Cardiac muscle cell (in vitro differentiated cells and primary cell): ENCODE measurements at places on chromosomes 7 and 10.

DNA sequence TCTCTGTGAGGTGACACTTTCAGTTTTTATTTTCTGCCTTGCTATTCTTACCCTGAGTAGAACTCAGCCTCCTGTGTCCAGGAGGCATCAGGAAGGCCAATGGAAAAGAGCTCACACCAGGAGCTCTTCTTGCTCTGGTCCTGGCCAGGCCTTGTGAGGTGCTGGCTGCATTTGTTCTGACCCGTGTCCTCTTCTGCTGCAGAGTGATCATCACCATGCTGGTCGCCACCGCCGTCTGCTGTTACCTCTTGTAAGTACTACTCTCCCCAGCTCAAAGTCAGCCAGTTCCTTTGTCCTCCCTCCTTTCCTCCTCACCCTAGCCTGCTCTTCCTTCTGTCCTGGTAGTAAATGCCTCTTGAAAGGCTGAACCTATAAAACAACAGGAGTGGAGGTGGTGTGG is 1.6 kb downstream of the ATP6V0E2 start:
- no peak for DNase-seq

DNA sequence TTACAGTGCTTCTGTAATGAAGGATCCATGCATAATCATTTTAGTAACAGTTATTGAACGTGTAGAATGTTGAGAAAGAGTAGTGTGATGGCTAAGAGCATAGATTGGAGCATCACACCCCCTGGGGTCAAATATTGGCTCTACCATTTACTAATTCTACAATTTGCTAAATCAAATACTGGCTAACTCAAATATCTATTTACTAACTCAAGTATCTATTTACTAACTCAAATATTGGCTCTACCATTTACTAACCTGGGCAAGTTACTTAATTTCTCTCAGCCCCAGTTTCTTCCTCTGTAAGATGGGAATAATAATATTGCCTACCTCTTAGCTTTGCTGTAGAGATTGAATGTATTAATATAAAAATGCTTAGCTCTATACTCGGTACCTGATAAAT is 64.0 kb downstream of the CDK14 start:
- DNase-seq: no peak

GRCh38 chr7:143416565-143417149 is 8.0 kb upstream of the EPHA1 start:
- DNase-seq: peak; percentile 71

DNA sequence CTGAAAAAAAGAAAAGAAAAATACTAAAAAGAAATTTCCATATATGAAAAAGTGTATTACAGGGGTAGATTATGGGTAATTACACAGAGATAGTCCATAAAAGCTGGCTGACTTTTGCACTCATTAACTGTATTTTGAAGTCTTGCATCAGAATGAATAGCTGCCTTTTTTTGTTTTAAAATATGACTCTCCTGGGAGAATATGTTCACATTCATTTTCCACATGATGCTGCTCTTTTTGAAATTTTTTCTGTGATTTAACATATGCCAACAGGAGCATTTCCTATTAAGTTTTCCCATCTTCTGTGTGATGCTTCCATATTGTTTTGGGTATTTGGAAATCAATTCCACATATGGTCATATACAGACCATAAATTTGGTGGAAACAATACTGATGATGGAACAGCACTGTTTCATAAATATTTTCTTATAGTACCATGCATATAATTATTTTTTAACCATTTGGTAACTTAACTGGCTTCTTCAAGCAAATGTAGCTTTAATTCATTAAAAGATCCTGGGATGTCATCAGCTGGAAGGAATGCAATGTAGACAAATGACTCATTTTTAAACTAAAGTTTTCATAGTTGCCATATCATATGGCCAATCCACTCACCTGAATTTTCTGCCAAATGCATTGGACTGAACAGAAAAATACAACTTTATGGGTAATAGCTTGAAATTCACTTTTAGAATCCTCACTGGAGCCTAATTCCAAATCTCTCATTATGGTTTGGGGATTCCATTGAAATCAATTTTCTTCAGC is 313.9 kb upstream of the GLI3 start:
- DNase-seq: no peak

GRCh38 chr7:116812860-116813259 is 49.5 kb upstream of the CAPZA2 start:
- DNase-seq: no peak

DNA sequence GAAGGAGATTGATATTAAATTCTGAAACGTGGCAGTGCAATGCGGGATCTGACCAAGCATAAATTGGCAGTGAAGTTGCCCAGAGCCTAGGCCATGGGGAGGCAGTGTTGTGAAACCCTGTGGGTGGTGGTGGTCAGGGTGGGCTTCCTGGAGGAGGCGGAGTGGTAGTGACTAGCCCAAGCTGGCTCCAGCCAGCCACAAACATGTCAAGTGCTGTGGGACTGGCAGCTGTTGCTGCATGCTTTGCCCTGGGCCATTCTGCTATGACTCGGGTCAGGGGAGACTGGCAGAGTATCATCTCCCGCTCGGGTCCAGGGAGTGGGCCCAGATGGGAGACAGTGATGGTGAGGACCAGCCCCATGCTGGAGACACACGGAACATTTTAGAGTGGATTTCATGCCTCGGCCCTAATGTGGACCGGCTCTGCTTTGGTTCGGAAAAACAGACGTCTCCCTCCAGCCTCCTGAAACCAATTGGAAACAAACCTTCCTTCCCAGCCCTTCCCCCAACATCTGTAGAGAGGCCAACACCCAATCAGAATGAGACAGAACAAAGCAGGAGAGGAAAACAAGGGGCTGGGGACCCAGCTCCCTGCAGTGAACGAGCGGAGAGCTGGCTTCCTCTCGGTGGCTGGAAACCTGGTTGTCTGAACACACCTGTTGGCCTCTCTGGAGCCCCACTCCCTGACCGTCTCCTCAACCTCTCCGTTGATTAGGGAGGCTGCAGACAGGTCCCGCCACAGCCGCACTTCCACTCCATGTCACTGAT is 58.2 kb downstream of the TMEM270 start:
- DNase-seq: no peak

- DNase-seq: no peak
Observed at GRCh38 chr7:157272351-157273207, 64.2 kb upstream of the DNAJB6 start.

DNA sequence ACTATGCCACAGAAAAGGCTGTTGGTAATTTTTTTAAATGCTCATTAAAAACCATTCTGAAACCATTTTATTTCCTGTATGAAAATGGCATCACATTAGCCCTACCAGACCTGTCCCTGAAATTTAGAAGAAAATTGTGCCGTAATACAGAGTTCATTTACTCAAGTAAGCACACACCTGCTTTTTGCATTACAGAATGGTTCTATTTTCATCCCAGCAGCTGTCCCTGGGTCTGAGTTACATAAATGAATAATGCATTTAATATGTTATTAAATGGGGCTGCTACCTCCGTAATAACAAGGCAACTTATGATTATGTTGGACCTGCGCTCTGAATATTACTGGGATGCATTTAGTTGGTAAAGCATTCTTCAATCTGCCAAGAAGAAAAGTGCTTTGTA is 508.9 kb downstream of the SORCS1 start:
- no peak for DNase-seq

DNA sequence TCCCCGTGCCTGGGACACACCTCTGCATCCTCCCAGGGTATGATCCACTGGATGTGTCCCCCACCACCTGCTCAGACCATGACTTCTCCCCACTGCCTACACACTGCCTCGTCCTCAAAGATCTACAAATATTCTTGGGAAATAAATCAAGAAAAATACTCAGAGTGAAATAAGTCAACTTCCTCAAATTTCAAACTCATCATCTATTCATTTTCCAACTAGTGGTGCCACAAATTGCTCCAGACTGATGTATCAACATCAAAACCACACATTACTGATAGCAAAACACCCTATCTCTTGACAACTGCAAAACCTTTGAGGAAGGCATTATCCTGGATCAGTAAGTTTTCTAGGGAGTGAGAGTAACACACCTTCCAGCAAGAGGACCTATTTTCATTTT is 87.7 kb downstream of the GRB10 start:
- no peak for DNase-seq

DNA sequence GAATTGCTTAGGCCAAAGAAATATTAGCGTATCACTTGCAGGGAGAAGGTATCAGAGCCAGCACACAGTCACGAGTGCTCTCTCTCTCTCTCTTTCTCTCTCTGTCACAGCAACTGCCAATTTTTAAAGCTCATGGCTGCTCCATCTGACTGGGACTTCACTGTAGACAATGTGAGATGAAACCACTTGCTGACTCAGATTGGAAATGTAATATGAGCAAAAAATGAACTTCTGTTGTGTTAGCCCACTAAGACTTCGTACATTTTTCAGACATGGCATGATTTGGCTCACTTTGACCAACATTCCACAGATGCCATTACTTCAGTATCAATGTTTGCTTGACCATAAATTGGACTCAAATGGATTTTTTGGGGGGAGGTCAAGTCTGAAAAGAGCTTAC is 68.1 kb downstream of the DGKB start:
- DNase-seq: peak; percentile 56

GRCh38 chr7:1458683-1459511 is at the start of gene MICALL2:
Gene MICALL2, minus strand, starts transcription at chr7:1459470. Its CDS starts 144 bp downstream, at chr7:1459326.
- DNase-seq: peak; percentile 86

GRCh38 chr10:396535-397220 is 261.4 kb downstream of the ZMYND11 start:
- no peak for DNase-seq

- DNase-seq: peak; percentile 11
Observed at GRCh38 chr10:83991986-83992753, 147.1 kb upstream of the GHITM start.

DNA sequence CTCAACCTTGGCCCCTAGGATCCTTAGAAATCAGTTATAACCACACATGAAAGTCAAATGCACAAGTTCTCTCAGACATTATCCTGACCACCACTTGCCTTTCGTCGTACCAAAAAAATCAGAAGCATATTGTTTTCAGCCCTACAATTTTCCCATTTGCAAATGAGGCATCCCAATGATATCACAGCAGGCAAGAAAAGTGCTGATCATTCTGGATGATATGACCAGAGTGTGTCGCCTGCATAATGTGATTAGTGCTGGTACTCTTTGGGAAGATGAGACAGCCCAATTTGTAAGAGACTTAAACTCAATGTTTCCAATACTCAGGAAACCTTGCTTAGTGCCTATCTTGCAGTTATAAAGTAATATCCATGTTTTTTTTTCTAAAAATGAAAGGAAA is 168.0 kb downstream of the SORCS1 start:
- no peak for DNase-seq

GRCh38 chr10:26755443-26755903 is 58.0 kb downstream of the PDSS1 start:
- no peak for DNase-seq

GRCh38 chr10:127797339-127797738 is 60.4 kb downstream of the FOXI2 start:
- DNase-seq: no peak

DNA sequence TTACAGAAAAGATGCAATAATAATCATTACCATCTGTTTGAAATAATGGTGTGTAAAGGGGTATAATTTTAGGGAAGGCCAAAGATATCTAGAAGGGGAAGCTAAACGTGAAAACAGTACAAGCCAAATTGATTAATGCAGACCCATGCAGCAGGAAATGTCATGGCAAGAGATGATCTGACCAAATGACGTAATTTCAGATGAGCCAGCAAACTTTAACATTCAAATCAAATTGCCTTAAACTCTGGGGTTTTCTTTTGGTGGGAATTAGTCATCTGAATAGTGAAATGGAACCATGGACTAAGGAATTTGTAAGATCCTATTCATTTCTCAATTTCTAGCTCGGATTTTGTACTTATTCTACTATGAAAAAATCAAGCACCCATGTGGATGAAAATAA is 21.4 kb upstream of the SCIN start:
- DNase-seq: no peak

DNA sequence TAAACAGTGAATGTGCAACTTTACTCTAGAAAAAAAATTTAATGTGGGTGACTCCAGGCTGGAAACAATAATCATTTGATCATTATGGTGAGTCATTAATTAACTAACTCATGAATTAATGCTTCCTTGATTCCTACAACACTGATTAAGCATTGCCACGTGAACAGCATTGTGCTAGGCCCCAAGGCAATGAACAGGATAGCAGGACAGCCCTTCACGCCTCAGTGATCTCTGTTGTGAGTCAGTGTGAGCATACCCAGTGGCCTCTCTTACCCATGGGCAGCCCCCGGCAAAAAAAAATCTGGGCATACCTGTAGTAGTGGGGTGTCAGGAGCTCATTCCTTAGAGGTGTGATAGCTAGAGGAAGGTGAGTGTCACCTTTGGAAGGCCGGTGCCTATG is 76.0 kb downstream of the DENND2A start:
- no peak for DNase-seq

GRCh38 chr7:85464042-85464651 is 277.3 kb upstream of the SEMA3D start:
- no peak for DNase-seq

DNA sequence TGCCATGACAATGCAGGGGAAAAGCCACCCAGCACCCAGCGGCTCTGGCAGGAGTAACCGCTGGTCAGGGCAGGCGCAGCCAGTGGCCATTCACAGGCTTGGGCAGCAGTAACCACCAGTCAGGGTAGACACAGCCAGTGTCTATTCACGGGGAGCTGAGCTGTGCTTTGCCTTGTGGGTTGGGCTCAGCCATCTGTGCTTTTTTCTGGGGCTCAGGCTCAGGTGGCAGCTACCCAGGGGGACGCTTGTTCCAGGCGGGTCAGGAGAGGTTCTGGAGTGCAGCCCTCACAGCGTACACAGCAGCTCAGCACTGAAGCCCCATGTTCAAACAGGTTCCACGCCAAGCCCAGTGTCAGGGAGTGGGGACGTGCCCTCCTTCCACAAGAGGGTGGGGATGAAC is 28.5 kb downstream of the FOXL3 start:
- no peak for DNase-seq

GRCh38 chr10:133359972-133360610 is 2.3 kb upstream of the FUOM start:
- DNase-seq: no peak

GRCh38 chr7:38281266-38281665 is 7.8 kb upstream of the TARP start:
- no peak for DNase-seq

DNA sequence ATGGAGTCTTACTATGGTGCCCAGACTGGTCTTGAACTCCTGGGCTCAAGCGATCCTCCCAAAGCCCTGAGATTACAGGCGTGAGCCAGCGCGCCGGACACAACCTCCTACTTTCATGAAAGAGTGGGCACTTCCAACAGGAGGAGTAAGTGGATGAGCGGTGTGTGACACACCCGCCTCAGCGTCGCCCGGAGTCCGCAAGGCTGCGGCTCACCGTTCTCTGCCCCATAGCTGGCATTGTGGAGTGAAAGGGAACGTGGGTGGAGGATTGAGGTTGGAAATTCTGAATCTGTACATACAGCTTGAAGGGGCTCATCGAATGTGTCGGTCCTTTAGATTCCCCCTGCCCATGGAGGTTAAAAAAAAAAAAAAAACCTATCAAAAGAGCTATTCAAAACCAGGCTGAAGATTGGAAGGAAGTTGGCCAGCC is 524 bp upstream of the PRXL2A start:
- DNase-seq: no peak

- peak; percentile 32 for DNase-seq
Observed at GRCh38 chr7:1931256-1931950, 261.3 kb downstream of the ELFN1 start.
